ENCODE measurements at places on chromosomes 2 and 18.

GRCh38 chr2:32289165-32289999 is 11.7 kb downstream of the YIPF4 start:
- no peak for DNase-seq

GRCh38 chr18:32200766-32201165 is 10.9 kb downstream of the MEP1B start:
- DNase-seq: no peak

GRCh38 chr2:15561574-15562344 is 625 bp upstream of the NBAS start:
- peak; percentile 65 for DNase-seq

- DNase-seq: no peak
These were observed 469.3 kb upstream of the RAB12 start for GRCh38 chr18:8139891-8140406.

- no peak for DNase-seq
These were observed 249.1 kb upstream of the SIX2 start for GRCh38 chr2:45258311-45258710.

DNA sequence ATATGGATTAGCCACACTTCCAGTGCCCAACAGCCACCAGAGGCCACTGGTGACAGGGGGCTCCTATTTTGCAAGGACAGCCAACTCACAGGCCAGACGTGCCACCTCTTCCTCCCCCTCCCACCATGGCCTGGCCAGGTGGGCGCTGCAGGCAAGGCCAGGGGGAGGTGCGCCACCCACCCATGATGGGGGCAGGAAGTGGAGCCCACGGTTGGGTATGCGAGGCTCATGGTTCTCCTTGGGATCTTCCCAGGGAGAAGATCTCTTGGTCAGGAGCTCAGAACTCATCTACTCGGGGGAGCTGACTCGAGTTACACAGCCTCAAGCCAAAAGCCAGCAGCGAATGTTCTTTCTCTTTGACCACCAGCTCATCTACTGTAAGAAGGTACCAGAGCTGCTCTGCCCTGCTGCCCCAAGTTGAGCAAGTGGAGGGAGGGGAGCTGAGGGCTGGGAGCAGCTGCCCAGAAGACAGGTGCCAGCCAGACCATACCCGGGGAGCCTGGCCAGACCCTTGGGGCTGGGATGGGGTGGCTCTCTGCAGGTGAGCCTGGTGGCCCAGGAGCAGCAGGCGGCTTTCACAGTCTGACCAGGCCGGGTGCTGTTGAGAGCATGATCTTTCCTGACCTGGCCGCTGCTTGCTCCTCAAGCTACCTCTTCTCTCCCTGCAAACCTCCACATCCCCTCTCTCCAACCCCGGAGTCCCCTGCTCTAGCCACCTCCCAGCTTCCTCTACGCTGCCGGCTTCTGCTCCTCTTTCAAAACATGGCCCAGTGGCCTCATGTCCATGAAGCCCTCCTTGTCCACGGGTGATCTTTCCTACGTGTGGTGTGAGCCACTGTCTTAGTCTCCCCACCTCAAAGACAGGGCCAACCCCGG is 49.8 kb downstream of the FAM168B start:
- no peak for DNase-seq

DNA sequence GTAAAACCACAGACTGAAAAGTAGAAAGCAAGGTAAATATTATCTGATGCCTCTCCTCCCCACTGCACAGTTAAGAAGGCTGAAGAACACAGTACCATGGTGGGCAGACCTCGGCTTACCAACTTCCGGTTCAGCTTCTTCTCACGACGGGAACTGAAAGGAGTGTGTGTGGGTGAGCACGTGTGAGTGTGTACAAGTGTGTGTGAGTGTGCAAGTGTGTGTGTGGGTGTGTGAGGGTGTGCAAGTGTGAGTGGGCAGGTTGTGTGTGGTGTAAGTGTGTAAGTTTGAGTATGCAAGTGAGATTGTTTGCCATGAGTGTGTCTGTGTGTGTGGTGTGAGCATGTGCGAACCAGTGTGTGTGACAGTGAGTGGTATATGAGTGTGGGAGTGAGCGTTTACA is 103.5 kb downstream of the ADD2 start:
- DNase-seq: no peak

- DNase-seq: no peak
These were observed 147.5 kb upstream of the DAPL1 start for GRCh38 chr2:158647436-158648231.

GRCh38 chr2:107591561-107592279 is 235.0 kb upstream of the RGPD4 start:
- DNase-seq: no peak

GRCh38 chr2:27627963-27628766 is 647 bp downstream of the CCDC121 start:
- peak; percentile 9 for DNase-seq

DNA sequence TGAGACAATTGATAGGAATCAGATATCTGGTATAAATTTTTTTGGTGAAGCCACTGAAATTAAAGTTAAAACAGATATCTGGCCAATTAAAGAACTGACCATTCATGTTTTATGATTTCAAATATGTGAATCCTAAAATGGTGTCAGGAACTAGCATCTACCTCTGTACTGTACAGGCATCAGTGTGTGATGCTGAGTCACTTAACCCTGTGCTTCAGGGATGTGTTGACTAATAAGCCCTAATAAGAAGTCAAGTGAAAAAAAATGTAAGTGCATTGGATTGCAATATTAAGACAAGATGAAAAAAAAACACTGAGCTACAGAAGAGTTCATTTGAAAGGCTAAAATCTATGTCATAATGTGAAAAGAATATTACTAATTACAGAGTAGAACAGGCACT is 9.1 kb upstream of the UNC80 start:
- no peak for DNase-seq

GRCh38 chr2:39403311-39403710 is 33.8 kb downstream of the MAP4K3 start:
- DNase-seq: no peak

- DNase-seq: no peak
These were observed 139.6 kb downstream of the COMMD1 start for GRCh38 chr2:62045017-62045543.

DNA sequence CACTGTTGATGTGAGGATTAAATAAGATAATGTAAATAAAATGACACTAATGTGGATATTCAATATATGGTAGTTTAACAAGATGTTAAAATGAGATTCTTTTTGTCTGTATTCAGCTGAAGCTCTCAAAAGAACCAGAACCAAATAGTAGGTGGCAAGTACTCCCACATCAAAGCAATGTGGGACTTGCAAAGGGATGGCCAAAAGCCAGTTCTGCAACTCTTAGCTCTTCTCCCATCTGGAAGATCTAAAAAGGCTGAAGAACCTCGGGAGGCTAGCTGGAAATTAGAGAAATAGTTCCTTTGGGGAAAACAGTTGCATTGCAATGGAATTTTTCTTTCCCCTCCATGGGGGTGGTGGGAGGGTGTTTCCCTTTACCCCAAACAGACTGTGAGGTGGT is 48.7 kb downstream of the FBXO48 start:
- no peak for DNase-seq

DNA sequence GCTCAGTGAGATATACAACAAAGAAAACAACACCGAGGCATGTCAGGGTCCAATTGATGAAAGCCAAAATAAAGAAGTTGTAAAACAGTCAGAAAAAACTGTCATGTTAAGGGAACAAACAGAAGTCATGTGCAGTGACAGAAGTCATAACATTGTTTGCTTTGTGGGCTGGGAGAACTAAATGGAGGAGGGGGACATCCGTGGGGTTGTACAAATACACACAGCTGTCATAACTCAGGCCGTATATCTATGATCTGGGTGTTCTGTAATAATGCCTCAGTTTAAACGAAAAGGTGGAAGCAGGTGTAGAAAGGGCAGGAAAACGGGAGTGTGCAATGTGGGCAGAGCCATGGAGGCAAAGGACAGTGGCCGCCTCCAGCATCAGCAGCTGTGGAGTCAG is 27.3 kb downstream of the TIMM21 start:
- no peak for DNase-seq

GRCh38 chr2:174752403-174753037 is 11.8 kb downstream of the CHRNA1 start:
- no peak for DNase-seq

GRCh38 chr2:224271617-224272236 is 130.2 kb downstream of the FAM124B start:
- no peak for DNase-seq

- DNase-seq: peak; percentile 69
These were observed 7.1 kb upstream of the KLF11 start for GRCh38 chr2:10036095-10036884.

DNA sequence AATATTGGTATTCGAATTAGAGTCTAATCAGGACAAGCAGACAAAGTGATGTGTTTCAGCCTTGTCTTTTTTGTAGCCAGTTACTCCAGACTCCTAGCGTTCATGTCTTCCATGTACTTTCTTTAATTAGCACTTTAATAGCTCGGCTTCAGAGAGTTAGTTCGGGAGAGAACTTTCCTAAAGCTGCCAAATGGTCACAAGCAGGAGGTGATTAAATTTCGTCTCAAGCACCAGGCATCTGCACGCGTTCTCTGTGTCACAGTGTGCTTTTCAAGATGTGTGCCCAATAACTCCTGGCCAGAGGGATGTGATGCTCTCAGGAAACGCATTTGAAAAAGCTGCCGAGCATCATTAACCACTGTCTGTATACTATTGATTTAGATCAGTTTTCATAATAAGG is 790.8 kb downstream of the SOCS6 start:
- no peak for DNase-seq

DNA sequence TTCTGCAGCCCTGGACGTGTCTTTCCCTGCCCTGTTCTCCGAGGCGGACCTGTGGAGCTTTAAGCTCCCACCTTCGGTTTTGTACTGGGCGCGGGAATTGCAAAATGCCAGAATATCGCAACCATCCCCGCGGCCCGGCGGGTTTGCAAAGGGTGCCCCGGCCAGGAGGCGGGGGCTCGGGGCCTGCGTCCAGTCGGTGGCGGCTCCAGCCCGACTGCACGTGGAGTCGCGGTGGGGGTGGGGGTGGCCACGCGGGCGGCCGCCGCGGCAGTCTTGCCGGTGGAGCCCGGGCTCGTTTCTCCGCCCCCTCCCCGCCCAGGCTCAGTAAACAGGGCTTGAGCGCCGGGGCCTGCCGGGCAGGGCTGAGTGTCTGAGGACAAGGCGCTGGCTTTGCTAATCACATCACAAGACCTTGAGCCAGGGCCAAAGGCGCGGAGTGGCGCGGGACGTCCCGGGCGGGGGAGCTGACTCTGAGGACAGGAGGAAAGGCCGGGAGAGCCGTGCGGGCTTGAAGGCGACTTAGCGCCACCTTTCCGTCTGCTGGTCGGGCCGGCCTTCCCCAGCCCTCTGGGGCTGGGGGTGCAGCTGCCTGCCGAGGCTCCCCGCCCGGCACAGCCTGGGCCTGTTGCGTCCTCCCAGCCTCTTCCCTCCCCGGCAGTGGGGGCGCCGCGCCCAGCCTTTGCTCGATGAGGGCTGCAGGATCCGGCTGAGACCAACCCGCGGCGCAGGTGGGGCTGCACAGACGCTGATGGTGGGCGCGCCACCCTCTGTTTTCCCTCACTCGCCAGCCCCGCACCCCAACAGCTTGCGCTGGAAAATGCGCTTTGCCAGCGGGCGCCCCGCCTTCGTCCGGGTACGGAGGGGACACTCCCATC is 786 bp upstream of the ZFP36L2 start:
- DNase-seq: peak; percentile 76

- DNase-seq: no peak
These were observed 207.1 kb downstream of the TDRD15 start for GRCh38 chr2:21330786-21331391.

GRCh38 chr2:42918041-42918440 is 125.7 kb upstream of the HAAO start:
- peak; percentile 63 for DNase-seq

DNA sequence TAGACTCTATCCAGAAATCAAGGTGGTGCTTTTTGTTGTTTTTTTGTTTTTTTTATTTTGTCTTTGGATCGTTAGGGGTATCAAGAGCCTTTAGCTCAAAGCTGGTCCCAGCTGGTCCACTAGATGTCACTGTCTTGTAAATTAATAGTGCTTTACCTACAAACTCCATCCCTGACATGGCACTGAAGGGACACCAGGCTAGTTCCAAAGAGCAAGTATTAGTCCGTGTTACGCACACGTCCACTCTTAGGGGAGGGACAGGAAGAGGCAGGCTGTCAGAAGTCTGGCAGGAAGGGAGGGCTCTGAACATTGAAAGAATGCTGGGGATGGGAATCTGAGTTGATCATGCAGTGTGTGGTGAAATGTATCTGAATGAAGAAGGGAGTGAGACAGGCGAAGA is 85.9 kb upstream of the CCBE1 start:
- no peak for DNase-seq

All from hematopoietic multipotent progenitor cell treated with erythropoietin and hydrocortisone succinate and interleukin-3 and kit ligand, for 15 days (in vitro differentiated cells).